Central memory CD8-positive, alpha-beta T cell (primary cell): ENCODE measurements at places on chromosomes 6 and 20.

- H3K4me1 ChIP-seq = peaks cover 7% of the 10 kb centered on the region
- peak within 1 kb of the TSS; percentile 74 for H3K4me3 ChIP-seq
- no peak within 1 kb of the TSS for H3K27ac ChIP-seq
- peaks cover 6% of the 10 kb centered on the region for H3K36me3 ChIP-seq
- peaks cover 47% of the 10 kb centered on the region for H3K27me3 ChIP-seq
Measured at GRCh38 chr6:3456898-3457709, at the start of gene SLC22A23. SLC22A23 (minus strand) TSS chr6:3457050; CDS start chr6:3456559, 491 bp downstream.

DNA sequence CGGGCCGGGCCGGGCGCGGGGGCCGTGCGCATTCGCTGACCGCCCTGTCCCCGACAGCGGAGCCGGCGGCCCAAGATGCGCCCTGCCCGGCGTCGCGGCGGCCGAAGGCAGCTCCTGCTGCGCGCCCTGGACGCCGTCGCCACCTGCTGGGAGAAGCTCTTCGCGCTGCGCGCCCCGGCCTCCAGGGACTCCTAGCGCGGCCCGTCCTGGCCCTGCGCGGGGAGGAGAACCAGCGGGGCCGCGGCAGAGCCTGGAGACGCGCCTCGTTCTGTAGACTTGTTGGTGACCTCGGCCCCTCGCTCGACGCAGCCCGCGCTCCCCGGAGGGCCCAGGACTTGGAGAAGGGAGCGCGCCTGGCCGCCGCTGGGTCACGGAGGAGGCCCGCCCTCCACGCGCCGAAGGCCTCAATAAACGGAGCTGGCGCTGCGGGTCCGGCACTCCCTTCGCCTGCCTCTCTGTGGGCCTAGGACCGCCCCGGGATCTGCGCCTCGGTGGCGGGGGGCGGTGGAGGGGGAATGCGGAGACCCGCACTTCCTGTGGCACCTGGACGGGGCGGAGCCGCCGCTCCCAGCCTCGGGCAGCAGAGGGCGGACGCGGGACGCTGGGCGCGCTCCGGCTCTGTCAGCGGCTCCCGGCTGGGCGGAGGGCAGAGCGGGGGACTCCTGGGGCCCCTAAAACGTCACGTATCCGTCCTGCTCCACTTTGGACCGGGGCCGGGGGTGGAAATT, 2.7 kb downstream of the C20orf204 start:
- peaks cover 56% of the 10 kb centered on the region for H3K4me1 ChIP-seq
- peak overlapping the region; percentile 73 for H3K4me3 ChIP-seq

GRCh38 chr6:29847871-29848630, 20.4 kb downstream of the HLA-G start:
- peak overlapping the region; percentile 8 for H3K4me3 ChIP-seq
- H3K36me3 ChIP-seq = no peaks in the 10 kb centered on the region
- DNase-seq = peak; percentile 87
- H3K4me1 ChIP-seq = peaks cover 14% of the 10 kb centered on the region
- H3K27me3 ChIP-seq = peaks cover 79% of the 10 kb centered on the region

GRCh38 chr6:147784371-147784770, 275.9 kb downstream of the SAMD5 start:
- H3K36me3 ChIP-seq = no peaks in the 10 kb centered on the region
- no peak overlapping the region for H3K27ac ChIP-seq
- no peaks in the 10 kb centered on the region for H3K27me3 ChIP-seq
- DNase-seq = no peak
- no peaks in the 10 kb centered on the region for H3K4me1 ChIP-seq

DNA sequence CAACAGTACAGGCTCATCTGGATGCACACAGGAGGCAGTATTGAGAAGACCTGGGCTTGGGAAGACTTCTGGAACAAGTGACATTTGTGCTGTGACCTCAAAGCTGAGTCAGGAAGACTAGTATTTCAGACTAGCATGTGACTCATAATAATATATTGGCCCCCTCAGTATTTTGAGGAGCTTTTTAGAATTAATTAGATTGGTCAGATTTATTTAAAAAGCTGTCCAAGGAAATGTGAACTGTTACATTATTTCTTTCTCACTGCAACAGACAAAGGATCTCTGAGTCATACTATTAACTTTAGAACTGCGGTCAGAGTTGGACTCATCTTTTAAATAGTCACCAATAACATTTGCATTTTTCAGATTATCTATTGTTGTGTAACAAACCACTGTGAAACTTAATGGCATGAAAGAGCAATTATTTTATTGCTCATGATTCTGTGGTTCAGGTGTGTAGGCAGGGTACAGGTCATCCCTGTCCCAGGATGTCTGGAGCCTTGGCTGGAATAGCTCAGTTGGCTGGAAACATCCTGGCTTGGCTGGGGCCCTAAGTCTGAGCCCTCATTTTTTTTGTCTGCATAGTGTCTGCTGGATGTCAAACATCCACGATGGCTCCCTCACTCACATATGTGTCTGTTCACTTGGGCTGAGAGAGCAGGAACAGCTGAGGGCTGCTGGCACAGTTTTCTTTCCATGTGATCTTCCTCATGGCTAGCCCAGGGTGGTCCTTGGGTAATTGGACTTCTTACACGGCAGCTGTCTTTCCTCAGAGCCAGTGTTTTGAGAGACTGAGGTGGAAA, 46.9 kb downstream of the MAP3K4 start:
- H3K27me3 ChIP-seq = no peaks in the 10 kb centered on the region
- peaks cover 29% of the 10 kb centered on the region for H3K4me1 ChIP-seq
- peaks cover 25% of the 10 kb centered on the region for H3K36me3 ChIP-seq
- H3K27ac ChIP-seq = no peak overlapping the region
- no peak for DNase-seq
